ENCODE measurements at places on chromosomes 3 and 15.

GRCh38 chr3:32278714-32279113, 40.2 kb downstream of the CMTM8 start:
- no peak for DNase-seq

- DNase-seq = no peak
Measured at GRCh38 chr15:92095693-92096092, 242.2 kb downstream of the SLCO3A1 start.

- DNase-seq = no peak
Measured at GRCh38 chr15:101262551-101262950, 10.7 kb upstream of the CHSY1 start.

- no peak for DNase-seq
Measured at GRCh38 chr3:74145277-74145676, 469.2 kb downstream of the CNTN3 start.

- no peak for DNase-seq
Measured at GRCh38 chr15:92226020-92226612, 167.6 kb upstream of the ST8SIA2 start.

- DNase-seq = no peak
Measured at GRCh38 chr15:52256930-52257733, 38.5 kb downstream of the MYO5C start.

GRCh38 chr15:53354874-53355273, 404.6 kb downstream of the WDR72 start:
- no peak for DNase-seq

- DNase-seq = no peak
Measured at GRCh38 chr3:61199843-61200242, 51.4 kb downstream of the FHIT start.

DNA sequence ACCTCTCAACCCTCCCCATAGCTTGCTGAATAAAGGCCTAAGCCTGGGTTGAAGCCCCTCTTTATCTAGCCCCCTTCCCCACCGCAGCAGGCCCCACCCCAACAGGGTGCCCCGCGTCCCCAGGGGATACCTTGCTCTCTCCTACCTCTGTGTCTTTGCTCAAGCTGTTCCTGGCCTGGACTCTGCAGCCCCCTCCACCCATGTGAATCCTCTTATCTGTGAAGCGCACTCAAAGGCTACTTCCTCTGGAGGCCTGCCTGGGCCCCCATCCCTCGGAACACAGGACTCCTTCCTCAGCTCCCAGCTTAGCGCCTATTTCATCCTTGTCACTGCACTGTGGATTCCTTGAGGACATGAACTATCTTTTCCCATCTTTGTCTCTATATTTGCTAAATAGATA, 61.4 kb upstream of the HERC1 start:
- no peak for DNase-seq

- DNase-seq = no peak
Measured at GRCh38 chr3:52930748-52931147, 33.4 kb upstream of the STIMATE start.

GRCh38 chr15:40137303-40138200, 23.3 kb upstream of the BUB1B start:
- DNase-seq = no peak

DNA sequence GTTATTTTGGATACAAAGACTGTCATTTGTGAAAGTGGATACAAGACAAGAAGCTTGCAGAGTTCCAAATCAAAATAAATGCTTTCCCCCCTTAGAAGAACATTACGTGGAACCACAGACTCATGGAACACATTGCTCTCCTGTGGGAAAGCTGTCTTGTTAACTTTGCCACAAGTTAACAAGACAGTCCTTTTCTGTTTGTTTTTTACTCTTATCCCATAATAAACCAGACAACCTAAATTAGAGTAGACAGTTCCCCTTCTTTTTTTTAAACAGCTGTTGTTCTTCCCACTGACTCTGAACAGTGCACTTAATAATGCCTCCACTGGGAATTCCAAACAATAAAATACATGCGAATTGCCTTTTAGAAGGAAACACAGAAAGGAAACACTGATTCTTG, 255.3 kb upstream of the UBE2E2 start:
- DNase-seq = no peak

DNA sequence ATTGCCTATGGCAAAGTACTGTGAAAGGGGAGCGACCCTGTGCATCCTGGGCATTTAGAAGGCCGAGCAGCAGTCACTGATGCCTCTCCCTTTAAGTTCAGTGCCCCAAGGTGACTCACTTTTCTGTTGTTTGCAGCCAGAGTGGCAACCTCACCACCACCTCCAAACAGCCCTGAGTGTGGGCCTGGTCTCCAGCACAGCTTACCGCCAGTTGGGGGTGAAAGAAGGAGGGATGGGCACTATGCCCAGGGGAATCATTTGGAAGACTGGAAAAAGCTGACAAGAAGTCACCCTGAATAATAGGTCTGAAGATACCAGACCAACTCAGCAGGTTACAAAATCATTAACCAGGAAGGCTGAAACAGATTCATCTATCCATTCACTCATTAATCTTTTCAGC, 571.8 kb downstream of the EPHB1 start:
- no peak for DNase-seq

DNA sequence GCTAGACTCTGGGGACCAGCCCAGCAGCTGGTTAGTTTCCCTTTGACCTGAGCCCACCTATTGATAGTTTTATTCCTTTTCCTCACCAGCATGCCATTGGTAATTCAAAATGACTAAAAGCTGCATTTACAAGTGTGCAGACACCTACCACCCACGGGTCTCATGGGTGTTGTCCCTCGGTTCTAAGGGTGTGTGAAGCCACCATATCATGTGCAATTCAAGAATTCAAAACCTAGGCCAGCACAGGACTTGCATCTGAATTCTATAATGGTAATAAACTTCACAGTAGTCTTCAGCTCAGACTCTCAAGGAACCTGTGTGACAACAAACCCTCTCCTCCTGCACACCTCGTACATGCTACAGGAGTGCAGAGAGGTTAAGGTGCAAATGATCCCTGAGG, 55.3 kb downstream of the NTRK3 start:
- no peak for DNase-seq

DNA sequence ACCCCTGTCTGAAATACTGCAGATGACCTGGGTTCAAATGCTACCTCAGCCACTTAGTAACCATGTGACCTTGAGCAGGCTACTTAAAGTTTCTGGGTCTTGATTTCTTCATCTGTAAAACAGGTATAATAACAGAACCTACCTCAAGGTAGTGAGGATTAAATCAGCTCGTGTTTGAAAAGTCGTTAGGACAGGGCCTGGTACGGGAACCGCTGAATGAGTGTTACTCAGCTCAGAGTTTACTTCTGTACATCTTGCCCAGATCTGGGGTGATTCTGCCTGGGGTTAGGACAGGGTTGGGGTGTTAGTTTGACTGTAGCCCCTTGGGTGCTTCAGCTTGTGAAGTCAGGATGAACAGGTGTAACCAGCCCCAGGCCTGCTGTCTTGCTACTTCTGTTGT, 1.8 kb downstream of the SEMA4B start:
- no peak for DNase-seq

GRCh38 chr3:183193762-183194689, 31.5 kb upstream of the LAMP3 start:
- no peak for DNase-seq

DNA sequence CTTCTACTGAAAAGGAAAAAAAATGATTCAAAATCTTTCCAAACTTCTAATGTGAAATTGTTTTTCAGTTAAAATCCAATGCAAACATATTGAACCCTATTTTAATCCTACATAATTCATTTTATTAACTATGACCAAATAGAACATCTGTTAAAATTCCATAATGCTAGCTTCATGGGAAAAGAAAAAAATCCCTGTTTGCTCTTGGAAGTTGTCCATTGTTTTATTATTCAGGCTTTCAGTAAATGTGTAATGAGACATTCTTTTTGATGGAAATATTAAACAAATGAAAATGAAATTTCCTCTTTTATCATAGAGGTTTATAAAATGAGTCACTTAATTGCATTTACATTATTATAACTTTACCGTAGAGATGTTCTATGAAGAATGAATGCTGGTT, 49.5 kb downstream of the SLC25A26 start:
- no peak for DNase-seq

DNA sequence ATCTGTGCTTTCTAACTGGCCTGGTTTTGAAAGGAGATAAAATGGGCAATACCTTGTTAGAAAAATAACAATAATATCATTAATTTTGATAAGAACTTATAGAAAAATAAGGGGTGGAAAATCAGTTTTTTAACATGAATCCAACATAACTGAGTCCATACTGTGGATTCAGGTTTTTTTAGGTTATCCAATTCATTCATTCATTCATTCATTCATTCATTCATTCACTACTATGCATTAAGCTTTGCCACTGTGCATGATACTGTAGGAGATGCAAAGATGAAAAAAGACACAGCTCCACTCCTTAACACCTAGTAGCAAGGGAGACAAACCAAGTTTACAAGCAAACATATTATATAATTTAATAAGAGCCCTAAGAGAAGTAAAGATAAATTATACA, 97.0 kb upstream of the TNIK start:
- no peak for DNase-seq

- no peak for DNase-seq
Measured at GRCh38 chr3:110576960-110577359, 494.7 kb upstream of the NECTIN3 start.

DNA sequence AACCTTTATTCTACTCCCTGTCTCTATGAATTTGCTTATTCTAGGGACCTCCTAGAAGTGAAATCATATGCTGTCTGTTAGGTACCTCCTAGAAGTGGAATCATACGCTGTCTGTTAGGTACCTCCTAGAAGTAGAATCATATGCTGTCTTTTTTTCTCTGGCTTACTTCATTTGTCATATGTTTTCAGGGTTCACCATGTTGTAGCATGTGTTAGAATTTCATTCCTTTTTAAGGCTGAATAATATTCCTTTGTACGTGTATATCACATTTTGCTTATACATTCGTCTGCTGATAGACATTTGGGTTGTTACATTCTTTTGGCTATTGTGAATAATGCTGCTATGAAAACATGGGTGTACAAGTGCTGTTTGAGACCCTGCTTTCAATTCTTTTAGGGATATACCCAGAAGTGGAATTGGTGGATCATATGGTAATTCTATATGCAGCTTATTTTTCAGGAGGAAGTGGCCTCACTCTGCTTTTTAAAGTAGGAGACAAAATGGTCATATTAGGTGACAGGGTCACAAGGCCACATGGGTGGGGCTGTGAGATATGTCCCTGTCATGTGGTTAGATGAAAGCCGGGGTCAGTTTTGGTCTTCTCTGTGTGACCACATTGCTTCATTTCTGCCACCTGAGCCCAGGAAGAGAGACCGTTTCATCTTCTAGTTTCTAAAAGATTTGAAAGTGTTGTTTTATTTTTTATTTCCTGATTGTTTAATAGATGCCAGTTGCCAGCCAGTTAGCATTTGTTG, 76.7 kb downstream of the FLNB start:
- DNase-seq = no peak

Data from left renal pelvis (tissue), 4 donors.